CD4-positive, alpha-beta memory T cell (primary cell): ENCODE measurements at places on chromosomes 7 and 10.

DNA sequence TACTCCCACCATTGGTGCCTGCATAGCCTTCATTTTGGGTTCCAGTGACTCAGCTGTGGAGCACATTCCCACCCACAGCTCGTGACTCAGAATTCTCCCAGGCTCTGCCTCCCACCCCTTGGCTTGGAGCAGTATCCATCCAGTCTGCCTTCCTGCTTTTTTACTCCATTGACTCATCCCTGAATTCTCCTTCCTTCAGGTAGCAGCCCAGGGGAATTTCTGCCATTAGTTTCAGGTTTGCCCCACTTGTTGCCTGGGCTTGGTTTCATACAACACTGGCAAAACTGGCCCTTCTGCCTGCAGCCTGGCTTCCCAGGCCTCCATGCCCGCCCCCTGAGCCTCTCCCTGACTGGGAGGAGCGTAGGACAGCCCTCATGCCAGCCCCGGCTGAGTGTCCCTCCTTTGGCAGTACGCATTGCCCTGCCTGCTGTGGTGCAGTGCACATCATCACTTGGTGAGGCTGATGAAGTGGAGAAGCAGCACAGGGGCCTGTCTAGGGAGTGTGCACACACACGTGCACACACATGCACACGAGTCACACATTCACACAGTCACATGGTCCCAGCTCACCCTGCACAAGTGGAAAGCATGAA is 55.0 kb downstream of the SNX10 start:
- DNase-seq: no peak

DNA sequence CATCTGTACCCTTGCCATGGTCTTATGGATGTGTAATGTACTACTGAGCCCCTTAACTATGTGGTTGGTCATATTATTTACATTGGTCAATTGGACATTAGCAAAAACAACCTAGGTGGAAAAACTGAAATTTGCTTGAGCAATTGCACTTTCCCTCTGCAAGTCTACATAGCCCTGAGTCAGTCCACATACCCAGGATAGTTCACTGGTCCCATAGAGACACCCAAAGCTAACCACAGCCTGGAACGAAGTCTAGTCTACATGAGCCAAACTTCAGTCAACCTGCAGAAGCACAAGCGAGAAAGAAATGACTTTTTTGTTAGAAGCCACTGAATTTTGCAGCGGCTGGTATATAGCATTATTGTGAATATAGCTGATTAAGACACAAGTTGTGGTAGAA is 37.6 kb upstream of the COL1A2 start:
- DNase-seq: no peak

DNA sequence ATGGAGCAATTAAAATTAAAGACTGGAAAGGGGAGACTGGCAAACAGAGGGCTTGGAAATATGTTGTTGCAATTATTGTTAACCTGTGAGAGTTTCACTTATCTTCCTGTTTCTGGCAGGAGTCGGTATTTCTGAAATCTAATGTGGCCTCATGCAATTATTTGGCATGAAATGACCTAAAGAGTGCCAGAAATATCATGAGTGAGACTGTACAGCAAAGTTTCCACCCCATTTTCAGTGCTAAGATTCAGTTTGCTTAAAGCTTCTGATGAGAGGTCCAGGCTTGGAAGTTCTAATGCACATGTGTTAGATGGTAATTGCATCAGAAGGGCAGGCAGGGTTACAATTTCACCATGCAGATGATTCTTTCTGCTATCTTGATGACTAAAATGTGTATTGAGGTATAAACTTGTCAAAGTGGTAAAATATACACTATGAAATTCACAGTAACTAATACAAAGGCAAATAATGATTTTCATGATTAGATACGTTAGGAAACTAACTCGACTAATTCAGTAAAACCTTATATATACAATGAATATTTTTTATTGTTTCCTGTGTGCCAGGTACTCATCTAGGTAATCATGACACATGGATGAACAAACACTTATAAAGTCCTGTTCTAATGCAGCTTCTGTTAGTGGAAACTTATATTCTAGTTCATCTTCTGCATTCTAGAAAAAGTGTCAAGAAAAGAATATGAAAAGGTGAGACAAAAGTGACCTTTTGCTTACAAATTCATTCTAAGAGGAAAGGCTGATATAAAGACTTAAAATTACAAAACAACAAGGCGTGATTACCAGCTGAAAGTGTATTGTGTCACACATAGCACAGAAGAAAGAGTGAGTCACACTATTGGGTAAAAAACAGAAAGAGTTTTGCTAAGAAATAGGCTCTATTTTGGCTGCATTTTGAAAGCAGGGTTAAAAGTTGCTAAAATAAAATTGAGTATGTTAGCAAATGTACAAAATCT is 533.4 kb upstream of the SEMA3D start:
- no peak for DNase-seq

GRCh38 chr10:58920655-58921003 is 255.8 kb upstream of the PHYHIPL start:
- no peak for DNase-seq

DNA sequence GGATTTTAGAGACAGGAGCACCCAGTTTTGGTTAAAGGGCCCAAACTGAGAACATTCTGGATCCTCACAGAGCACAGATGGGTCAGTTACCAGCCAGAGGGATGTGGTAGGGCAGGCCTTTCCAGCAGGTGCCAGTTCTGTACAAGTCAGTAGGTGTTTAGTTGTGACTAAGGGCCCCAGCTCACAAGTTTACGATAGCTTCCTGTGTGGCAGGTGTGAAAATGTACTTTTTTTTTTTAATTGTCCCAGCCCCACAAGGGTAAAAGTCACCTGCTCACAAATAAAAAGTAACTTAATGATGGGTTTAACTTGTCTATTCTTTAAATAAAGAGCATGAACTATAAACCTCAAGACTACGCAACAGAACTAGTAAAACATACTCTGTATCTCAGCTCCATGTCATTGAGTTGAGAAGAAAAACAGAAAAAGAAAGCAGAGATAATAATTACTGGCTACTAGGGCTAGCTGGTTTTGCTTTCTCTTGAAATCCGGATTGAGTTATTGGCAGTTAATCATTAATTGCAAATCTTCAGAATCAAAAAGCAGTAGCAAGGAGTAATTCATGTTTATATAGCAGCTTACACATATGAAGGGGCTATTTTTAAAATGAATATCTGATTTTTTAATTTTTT is 15.4 kb downstream of the NFE2L3 start:
- DNase-seq: peak; percentile 33

GRCh38 chr10:98045785-98046389 is 15.5 kb upstream of the CRTAC1 start:
- peak; percentile 47 for DNase-seq

- DNase-seq: no peak
Measured at GRCh38 chr10:91317541-91317940, 92.6 kb upstream of the HECTD2 start.

GRCh38 chr10:78211561-78212051 is 177.9 kb downstream of the RPS24 start:
- no peak for DNase-seq

- DNase-seq: no peak
Measured at GRCh38 chr7:99061001-99061776, 82.7 kb downstream of the SMURF1 start.

DNA sequence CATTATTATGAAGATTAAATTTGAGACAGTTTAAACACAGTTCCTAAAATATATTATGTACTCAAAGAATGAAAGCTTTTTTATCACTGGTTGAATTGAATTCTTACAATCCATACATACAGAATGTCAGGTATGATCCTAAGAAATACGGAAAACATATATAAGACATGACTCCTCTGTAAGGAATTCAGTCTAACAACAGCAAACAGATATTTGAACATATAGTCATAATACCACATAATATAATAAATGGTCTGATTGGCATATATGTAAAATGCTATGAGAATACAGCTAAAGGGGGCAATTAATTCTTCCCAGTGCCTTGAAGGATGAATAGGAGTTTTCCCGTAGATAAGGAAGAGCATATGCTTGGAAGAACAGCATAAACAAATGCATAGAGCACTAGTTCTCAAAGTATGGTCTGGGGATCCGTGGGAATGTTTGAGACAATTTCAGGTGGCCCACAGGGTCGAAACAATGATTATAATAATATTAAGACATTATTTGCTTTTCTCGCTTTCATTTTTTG is 10.6 kb upstream of the ARID5B start:
- no peak for DNase-seq

DNA sequence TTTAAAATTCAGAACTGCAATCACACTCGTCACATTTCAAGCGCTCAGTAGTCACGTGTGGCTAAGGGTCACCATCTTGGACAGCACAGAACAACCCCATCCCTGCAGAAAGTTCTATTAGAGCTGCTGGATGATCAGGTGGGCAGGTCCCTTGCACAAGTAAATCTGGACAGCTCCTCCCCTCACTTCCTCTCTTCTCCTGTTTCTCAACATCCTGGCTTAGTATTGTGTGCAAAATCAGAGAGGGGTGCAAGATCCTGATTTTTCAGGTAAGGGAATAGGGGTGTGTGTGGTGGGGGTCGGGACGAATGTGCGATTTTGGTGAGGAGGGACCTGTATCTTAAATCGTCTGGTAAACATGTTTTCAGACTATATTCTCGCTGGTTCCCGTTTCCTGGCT is at the start of gene GIMAP4:
Gene GIMAP4 (plus strand): TSS at position 222 of the 400 bp plus-strand sequence. CDS start 2,512 bp downstream, outside the sequence.
- peak; percentile 35 for DNase-seq

GRCh38 chr7:88229302-88229995 is 9.6 kb upstream of the SRI start:
- no peak for DNase-seq
